ENCODE measurements at places on chromosomes 3 and 15.

DNA sequence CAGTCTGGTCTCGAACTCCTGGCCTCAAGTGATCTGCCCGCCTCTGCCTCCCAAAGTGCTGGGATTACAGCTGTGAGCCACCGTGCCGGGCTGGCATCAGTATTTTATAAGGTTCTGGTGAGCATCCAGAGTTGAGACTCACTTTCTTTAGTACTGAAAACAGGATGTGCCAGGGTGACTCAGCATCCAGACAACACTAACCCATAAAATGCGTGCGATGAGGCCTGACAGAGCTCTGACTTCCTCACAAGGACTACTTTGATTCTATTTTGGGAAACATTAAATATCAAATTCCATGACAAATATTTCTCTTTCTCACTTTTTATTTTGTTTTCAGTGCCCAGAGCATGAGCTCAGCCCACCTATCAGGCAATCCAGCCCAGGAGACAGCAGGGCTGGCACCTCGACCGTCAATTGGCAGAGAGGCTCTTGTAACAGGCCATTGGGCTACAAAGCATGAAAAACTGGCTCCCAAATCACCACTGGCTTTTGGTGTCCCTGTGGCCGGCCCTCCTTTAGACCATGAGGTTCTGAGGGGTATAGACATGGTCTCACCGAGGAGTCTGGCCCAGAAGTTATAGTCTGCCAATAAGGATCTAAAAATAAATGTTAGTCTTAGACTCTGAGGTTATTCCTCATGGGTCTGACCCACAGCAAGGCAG lies 75.0 kb downstream of the FEM1B start:
- DNase-seq, result peak; percentile 98

GRCh38 chr15:83078712-83079111 lies 11.7 kb upstream of the BTBD1 start:
- DNase-seq, result no peak

- DNase-seq, result peak; percentile 62
Measured at GRCh38 chr3:170470063-170471016, 51.7 kb downstream of the CLDN11 start.

DNA sequence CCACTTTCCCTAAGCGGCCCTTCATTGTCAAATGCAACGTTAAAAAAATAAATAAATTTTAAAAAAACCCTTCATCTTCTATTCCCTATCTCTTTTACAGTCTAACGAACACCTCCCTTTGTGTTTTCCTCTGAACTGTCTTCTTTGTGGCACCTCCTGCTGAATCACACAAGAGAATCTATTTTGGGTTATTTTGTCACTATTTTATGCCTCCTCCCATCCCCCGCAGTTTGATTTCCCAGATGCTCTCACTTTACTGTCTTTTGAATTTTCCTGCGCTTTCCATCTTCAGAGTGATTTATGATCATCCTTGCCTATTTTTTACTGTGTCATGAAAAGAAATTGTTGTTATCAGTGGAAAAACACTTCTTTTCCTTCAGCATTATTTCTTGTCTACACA lies 32.5 kb downstream of the RYR3 start:
- DNase-seq, result no peak

GRCh38 chr3:55468251-55468650 lies 18.9 kb downstream of the WNT5A start:
- DNase-seq, result peak; percentile 74

GRCh38 chr3:97350971-97351370 lies 413.6 kb upstream of the ARL6 start:
- no peak for DNase-seq

- DNase-seq, result no peak
Measured at GRCh38 chr15:68391121-68391520, 40.8 kb downstream of the ITGA11 start.
